Stimulated activated effector memory CD8-positive, alpha-beta T cell treated with anti-CD3 and anti-CD28 coated beads, Interleukin-12 subunit alpha, Interleukin-12 subunit beta, amount 100 ng/mL, for 72 hours (primary cell): ENCODE measurements at places on chromosomes 16 and 17.

DNA sequence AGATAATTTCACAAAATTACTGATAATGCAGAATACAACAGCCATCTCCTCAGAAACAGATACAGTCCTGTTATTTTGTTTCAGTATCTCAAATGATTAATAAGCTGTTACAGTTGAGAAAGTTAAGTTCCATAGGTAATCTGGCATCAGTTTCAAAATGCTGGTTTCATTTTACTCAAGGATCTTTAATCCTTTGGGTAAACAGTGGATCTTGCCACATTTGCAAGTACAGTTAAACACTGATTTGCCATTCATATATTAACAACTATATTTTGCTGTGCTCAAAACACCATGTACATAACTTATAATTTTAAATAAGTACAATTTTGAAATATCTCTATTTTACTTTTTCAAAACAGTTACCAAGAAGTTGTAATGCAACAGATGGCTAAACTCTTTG, 31.2 kb downstream of the RPGRIP1L start:
- no peak for DNase-seq

- no peak for DNase-seq
Measured at GRCh38 chr17:17770632-17771044, 66.1 kb downstream of the SREBF1 start.

GRCh38 chr17:58328195-58329034, at the start of gene TSPOAP1:
TSPOAP1 (minus strand) TSS chr17:58328795; CDS start chr17:58327920, 875 bp downstream.
- DNase-seq = peak; percentile 92

DNA sequence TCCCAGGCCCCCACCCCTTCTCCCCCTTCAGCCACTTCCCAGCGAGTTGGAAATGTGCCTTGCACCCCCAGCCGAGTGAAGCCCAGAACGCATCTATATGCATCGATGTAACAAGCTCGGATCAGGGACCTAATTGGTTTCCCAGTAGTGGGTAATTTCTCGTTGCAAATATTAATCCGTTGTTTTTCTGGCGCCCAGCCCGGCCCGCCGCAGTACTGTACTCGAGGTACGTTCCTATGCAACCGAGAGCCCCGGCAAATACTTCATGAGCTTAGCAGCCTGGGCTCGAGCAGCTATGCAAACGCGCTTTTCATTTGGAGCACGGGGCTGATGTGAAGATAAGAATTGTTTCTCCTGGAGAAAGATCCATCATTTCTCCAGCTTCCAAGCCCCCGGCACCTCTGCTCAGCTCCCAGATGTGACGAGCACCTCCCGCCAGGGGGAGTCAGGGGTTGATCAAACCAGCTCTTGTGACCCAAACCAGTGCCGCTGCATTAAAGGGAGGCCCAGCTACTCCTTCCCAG, 229.8 kb downstream of the KATNIP start:
- no peak for DNase-seq

- DNase-seq = peak; percentile 96
Measured at GRCh38 chr17:32006957-32007462, at the start of gene LRRC37B. LRRC37B (plus strand) TSS chr17:32007383; CDS start chr17:32021393, 14,010 bp downstream.

DNA sequence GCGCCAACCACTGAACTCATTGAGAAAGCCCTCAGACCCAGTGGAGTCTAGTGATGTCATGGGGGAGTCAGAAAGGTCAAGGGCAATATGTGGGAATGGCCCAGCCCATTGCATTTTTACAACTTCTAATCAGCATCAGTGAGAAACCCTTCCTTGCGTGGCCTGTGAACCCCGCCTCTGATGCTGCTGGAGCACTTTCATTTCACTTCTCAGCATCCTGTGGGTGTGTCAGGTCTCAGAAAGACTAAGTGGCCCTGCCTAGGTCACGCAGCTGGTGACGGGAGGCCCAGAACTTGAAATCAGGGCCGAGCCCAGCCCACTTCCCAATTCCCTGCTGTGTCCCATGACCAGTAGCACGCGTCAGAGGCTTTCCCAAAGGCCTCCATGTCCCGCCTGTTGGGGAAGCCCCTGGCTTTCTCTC, 6.1 kb downstream of the DNAI2 start:
- DNase-seq = peak; percentile 74

DNA sequence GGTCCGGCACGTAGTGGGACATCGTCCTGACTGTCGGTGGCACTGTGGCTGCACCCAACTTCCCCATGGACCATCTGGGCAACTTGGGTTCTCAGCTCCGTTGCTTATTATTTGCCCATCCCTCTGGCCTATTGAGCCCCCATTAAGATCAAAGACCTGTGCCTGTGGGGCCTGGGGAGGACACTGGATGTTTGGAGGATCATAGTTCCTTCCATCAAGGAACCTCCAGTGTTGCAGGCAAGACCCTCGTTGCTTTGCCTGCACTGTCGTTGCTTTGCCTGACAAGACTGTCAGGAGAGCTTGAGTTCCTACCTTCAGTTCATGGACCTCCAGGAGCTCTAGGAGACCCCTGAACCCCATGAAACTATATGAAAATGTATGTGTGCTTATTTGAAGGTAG, 127.2 kb downstream of the CCDC144A start:
- no peak for DNase-seq

GRCh38 chr17:38713456-38714075, 8.5 kb downstream of the MLLT6 start:
- no peak for DNase-seq

DNA sequence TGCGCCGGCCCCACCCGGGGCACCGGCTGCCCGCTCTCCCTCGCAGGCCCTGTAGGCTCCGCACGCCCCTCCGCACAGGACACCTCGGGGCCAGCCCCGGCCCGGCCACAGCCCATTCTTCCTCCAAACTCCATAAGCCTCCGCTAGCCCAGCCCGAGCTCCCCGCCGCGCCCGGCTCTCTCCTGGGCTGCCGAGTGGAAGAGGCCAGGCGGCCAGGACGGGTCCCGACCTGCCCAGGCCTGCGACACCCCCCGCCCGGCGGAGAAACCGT, 397 bp downstream of the NCOR1 start:
- no peak for DNase-seq

DNA sequence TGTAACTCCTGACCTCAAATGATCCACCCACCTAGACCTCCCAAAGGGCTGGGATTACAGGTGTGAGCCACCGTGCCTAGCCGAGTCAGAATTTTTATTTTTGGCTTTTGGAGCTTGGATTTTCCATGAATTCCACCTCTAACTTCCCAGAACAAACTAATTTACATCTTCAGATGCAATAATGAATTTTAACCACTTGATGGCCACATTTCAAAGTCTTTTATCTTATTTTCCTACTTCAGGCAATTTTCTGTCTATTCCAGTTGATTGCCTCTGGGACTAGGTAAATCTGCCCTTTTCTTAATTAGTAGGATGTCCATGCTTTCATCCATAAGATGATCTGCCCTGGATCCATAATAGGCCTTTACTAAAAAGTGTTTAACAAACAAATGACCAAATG, 156.4 kb upstream of the ANKFN1 start:
- DNase-seq = no peak

DNA sequence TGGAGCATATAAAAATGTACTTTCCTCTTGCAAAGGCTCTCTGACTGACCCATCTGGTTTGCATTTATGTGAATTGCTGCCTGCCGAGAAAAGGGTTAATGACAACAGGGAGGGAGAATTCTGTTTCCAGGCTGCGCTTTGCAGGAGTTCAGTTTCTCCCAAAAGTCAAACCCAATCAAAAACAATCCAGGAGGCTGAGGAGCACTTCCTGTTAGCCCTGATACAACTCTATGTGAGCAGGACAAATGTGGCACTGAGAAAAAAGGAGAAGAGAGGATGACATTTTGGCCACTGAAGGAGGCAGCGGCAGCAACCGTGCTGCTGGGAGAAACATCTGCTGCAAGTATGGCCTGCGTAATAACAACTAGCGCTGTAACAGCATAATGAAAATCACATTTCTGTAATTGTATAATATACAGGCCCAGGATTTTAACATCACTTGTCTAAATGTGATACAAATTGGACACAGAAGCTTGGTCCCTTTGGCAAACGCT, 26.8 kb upstream of the ELAC2 start:
- DNase-seq = no peak
